ENCODE measurements at places on chromosomes 12 and 14.

- no peak for DNase-seq
Observed at GRCh38 chr14:79021766-79022165, 851.6 kb downstream of the NRXN3 start.

GRCh38 chr12:63989301-63989845 lies 144.9 kb downstream of the SRGAP1 start:
- DNase-seq: no peak

GRCh38 chr12:100875771-100876170 lies 81.2 kb downstream of the ANO4 start:
- DNase-seq: no peak

DNA sequence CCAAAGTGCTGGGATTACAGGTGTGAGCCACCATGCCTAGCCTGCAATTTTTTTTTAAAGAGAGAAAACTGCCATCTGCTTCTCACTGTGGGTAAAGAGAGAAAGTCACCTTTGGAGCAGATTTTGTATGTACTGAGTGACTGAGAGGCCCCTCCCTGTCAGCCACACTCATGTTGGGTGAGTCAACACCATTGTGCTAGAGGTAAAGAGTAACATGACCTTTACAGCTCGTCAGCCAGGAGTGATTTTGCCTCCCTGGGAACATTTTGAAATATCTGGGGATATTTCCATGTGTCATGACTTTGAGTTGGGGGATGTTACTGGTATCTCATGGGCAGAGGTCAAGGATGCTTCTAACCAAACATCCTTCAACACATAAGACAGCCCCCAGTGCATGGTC lies 115.2 kb downstream of the KSR2 start:
- DNase-seq: no peak

GRCh38 chr12:67705394-67706370 lies 57.1 kb downstream of the DYRK2 start:
- DNase-seq: no peak

GRCh38 chr14:74582910-74583581 lies 29.0 kb downstream of the LTBP2 start:
- no peak for DNase-seq

- DNase-seq: no peak
Observed at GRCh38 chr12:11496157-11496851, 100.9 kb upstream of the PRB2 start.

DNA sequence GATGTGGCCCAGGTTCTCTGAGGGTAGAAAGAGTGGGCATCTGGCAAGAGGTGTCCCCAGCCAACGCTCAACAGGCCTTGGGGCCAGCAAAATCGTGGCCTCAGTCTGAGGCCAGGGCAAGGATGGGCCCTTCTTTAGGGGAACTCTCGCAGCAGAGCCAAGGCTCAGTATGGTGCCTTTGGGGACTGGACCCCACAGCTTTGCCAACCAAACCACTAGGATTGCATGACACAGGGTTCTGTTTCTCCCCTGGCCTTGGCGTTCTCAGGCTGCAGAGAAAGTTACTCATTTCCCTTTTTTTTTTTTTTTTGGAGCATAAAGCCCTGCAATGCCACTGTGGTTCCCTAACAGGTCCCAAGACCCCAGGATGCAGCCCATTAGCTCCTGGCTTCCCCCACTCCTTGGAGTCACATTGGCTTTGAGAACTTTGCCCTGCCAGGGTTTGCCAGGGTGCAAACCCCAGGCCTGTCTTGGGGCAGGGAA lies 100.6 kb downstream of the LGMN start:
- DNase-seq: no peak

GRCh38 chr14:103684471-103684870 lies 30.8 kb downstream of the XRCC3 start:
- DNase-seq: no peak

DNA sequence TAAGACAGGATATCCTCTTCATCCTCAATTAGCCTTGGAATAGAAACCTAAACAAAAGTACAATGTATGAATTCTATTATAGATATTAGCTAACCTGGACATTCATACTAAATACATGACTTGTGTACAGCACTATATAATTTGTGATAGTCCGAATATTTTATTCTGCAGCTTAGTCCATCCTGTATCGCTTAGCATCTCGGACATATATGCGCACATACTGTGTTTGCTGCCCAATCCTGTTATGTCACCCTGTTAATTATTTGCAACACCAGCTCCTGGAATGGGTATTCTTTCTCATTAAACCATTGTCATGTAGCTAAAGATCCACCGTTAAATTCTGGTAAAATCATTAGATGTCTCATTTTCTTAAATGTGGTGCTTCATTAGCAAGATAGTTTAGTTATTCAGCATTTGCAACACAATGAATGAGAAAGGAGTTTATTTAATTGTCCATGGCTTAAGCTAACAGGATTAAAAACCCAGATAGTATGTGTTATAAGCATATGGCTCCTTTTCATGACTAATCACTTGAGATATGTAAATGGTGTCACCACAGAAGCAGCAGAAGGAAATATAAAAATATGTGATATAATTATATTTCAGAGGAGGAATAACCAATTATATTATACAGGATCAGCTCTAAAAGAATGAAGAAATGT lies 156.0 kb upstream of the ARHGAP5 start:
- DNase-seq: no peak

GRCh38 chr12:88299567-88300101 lies 157.5 kb downstream of the TMTC3 start:
- DNase-seq: no peak
